Stimulated activated CD4-positive, alpha-beta T cell treated with anti-CD3 and anti-CD28 coated beads, TNF-alpha, amount 100 ng/mL, for 1 hour (primary cell): ENCODE measurements at places on chromosomes 7 and 10.

GRCh38 chr10:33041783-33042437 lies 83.9 kb upstream of the ITGB1 start:
- DNase-seq, result no peak

DNA sequence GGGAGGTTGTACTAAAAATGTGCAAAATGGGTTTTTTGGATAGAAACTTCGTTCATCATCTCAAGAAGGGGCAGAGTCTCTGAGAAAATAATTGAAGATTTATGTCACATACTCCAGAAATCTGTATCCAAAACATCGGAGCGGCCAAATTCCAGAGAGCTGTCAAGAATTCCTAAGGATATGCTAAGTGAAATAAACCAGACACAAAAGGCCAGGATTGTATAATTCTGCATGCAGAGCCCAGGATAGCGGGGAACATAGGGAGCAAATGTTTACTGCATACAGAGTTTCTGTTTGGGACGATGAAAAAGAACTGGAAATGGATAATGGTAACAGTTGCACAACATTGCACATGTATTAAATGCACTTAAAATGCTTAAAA lies 224.2 kb upstream of the AUTS2 start:
- no peak for DNase-seq

- no peak for DNase-seq
These were observed 8.8 kb downstream of the LIMK1 start for GRCh38 chr7:74092321-74092963.

DNA sequence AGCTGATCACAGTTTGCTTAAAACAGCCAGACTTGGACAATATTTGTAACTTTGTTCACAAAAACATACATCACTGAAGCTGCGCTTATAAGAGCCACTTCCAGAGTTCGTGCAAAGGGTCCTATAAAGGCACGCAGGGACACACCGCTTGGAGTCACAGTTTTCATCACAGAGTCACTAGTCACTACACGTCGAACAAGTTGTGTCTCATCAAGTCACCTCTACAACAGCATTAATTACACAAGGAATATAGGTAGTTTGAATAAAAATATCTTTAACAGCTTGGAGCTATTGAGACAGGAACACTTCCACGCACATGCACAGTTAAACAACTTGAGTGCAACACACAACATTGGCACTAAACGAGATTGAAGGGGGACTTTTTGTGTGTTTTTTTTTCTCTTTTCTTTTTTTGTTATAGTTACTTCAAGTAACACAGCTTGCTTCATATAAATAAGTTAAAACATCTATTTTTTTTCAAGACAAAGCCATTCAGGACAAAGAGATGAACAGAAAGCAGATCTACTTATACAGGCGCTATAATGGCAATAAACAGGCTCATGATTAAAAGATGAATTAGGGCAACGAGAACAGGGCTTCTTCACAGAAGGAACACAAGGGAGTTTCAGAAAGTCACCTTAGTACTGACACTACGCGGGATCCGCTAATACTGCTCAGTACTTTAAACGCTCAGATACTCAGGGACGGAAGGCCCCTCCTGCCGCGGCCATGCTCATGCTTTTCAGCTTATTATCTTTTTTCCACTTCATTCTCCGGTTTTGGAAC lies 2.2 kb downstream of the HOXA5 start:
- no peak for DNase-seq

DNA sequence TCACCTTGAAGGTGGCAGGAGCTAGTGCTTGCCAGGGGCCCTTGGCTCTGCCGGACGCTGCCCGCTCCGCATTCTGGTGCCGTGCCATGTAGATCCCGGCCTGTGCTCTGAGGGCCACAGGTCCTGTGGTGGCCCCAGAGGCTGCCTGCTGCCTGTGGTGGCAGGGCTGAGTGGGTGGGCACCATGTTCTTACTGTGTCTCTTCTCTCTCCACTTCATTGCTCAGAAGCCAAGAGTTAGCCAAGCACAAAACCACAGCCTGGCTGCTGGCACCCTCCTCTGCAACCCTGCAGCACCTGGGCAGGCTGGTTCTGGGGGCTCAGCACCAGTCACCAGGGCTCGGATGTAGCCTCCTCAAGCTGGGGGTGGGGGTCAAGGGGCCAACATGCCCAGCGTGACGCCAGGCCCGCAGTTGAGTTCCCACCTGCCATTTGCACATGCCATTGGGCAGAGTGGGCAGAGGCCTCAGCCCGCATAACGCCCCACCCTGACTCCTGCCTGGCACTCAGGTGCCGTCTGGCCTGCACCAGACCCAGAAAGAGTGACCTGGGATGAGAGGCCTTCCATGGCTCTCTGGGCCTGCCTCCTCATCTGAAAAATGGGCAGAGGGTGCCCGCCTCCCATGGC lies 16.3 kb downstream of the ZMIZ1 start:
- DNase-seq, result no peak

DNA sequence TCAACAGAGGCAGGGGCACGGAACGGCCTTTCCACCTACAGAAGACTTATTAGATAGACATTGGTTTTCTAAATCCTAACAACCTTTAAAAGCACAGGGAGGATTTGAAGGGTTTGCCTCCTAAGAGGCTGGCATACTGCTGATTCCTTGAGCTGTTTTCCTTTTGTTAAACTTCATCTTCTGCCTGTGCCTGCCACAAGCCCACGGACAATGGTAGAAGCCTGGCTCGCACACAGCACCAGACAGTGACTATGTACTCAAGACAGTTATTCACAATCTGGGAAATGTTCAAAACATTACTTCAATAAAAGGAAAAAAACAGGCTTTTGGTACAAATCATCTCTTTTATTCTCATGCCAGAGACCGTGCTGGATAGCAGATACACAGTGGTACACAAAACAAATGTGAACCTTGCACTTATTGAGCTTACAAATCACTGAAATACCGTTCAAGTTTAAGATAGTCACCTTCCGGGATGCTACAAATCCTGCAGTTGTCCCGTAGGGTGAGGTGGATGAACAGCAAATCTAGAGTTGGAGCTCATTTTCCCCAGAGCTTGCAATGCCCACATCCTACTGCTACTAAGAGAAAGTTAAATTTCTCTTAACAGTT lies 63.9 kb downstream of the VPS41 start:
- no peak for DNase-seq

- DNase-seq, result no peak
These were observed 153.0 kb upstream of the RHOBTB1 start for GRCh38 chr10:61097026-61097425.

DNA sequence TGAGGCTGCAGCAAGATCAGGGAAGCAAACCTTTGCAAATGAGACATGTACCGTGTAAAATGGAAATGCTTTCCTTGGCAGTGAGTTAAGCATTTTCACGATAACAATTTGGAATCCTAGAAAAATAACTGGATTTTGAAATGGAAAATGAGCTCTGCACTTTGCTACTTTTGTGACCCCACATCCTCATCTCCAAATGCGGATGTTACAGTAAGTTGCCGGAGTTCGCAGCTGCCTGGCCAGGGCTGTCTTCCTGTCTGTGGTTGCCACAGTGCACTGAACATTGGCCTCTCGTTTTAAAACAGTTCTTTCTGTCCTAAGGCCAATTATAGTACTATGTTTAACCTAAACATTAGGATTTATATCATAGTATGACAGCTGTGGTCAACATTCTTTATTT lies 136.2 kb upstream of the FZD8 start:
- DNase-seq, result no peak

GRCh38 chr7:116873619-116874018 lies 11.2 kb downstream of the CAPZA2 start:
- DNase-seq, result no peak

DNA sequence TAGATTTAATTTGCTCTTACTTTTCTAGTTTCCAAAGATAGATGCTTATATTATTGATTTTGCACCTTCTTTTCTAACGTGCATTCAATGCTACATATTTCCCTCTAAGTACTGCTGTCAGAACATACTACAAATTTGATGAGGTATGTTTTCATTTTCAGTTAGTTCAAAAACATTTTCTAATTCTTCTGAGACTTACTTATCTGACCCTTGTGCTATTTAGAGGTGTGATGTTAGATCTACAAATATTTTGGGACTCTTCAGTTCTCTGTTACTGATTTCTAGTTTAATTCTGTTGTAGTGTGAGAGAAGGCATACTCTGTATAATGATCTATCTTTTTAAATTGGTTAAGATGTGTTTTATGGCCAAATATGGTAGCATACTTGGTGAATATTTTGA lies 97.8 kb upstream of the TMEM168 start:
- DNase-seq, result no peak

- no peak for DNase-seq
These were observed 28.0 kb downstream of the RHOBTB1 start for GRCh38 chr10:60916025-60916424.

- DNase-seq, result peak; percentile 3
These were observed 839 bp downstream of the IKZF5 start for GRCh38 chr10:123007558-123008354.

GRCh38 chr7:134175334-134176036 lies 48.3 kb downstream of the LRGUK start:
- DNase-seq, result no peak

- DNase-seq, result no peak
These were observed 2.5 kb downstream of the ACSL5 start for GRCh38 chr10:112376396-112376790.

- DNase-seq, result no peak
These were observed 2.3 kb downstream of the KNDC1 start for GRCh38 chr10:133162178-133162909.

DNA sequence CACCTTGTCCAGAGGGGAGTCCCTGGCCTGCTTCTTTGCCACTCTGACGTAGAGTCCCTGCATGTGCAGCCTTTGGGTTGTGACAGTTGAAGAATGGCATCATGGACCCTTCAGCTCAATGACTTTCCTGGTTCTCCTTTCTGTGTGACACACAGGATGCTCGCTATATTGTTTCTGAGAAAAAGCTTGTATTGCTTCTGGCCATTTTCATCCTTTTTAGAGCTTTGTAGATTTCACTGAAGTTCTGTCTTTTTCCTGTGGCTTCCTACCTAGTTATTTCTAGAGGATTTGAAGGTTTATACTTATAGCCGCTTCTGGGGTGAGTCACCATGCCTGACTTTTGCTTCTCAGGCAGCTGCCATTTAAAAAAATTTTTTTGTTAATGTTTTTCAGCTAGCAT lies 27.0 kb downstream of the SND1 start:
- DNase-seq, result no peak

DNA sequence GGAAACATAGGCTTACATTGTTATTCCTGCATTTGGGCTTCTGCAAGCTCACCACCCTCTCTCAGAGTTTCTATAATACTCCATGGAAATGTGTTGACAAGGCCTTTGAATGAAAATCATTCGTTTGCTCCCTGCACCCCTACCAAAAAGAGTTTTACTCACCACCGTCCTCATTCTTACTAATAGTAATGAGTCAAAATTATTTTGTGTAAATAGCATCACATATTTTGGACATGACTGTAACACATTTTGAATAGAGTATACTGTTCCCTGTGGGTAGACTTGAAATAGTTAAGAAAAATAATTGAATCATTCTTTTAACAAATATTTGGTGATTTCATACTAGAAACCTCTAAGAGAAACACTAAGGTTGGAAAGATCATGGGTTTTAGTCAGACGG lies 84.6 kb downstream of the AKAP9 start:
- DNase-seq, result no peak

DNA sequence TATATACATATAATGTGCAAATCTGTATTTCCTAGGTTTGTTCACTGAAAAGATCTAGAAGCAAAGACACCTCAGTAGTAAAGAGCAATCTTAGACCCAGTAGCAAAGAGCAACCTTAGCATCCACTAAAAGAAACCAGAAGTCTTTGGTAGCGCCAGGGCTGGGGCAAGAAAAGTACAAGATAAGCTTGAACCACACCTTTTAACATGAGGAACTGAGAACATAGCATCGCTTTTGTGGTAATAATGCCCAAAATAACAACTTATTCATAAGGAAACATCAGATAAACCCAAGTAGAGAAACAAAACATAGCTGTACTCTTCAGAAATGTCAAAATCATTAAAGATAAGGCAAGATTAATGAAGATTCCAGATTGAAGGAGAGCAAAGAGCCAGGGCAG lies 173.4 kb downstream of the IMMP2L start:
- DNase-seq, result no peak

DNA sequence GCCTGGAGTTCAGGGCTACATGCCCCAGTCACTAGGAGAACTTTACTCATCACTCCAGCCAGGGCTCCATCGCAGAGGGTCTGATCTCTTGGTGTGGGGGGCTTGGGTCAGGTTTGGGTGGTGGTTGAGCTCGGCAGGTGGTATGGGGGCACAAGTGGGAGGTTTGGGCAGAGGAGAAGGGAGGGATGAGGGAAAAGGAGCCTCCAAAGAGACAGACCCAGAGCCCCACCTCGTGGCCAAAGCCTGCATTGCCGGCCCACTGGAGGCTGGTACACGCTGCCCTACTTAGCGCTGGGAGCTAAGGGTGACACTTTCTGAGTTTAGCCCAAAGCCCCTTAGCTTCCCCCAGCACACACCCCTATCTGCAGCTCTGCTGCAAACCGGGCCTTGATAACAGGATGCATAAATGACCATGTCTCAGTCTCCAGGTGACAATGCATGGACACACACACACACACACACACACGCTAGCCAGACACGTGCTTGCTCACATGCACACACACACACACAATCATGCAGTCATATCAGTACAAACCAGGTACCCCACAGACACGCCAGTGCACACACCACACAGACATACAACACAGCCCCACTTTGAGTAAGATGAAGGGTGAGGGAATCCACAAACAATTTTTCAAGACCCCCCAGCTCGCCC lies 14.7 kb downstream of the LZTS2 start:
- DNase-seq, result peak; percentile 66

DNA sequence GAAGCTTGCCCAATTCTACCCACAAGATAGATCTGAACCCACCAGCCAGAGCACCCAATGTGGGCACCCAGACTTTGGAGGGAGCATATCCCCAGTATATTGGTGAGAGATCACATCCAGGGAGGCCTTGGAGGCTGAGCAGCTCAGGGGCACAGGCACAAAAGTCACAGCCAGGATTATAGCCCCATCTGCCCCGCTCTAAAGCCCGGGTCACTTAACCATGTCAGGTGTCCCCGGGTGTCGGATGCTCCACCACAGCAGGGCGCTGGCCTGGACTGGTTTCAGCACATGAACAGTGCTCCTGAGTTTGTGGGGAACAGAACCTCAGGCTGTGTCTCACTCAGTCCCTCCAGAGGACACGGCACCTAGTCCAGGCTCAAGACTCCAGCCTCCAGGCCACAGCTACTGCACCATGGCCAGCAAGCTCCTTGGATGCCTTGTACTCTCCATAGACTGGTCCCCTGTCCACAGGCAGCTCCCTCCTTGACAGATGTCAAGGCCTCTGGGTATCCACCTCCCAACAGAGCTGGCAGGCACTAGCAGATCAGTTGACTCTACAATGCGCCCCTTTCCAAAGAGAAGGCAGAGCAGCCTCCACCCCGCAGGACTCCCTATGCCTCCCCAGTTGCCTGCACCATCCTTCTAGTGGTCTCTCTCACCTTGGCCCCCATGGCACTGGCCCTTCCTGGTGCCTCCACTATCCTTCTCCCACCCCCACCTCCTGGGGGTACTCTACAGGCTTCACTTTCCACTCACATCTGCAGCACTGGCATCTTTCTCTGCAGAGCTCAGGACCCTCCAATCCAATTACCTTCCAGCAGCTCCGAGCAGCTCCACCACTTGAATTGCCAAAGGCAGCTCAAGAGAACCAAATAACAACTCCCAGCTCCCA lies 306.0 kb downstream of the GRID1 start:
- DNase-seq, result no peak

- no peak for DNase-seq
These were observed 57.6 kb downstream of the LRRTM3 start for GRCh38 chr10:66983475-66983818.
